ENCODE measurements at places on chromosomes 5 and 9.

- DNase-seq, result no peak
Observed at GRCh38 chr5:57478826-57479225, 3.8 kb downstream of the ACTBL2 start.

- DNase-seq, result no peak
Observed at GRCh38 chr5:61731946-61732314, 399.9 kb downstream of the ZSWIM6 start.

GRCh38 chr5:1419476-1420210 lies 25.6 kb downstream of the SLC6A3 start:
- DNase-seq, result no peak

DNA sequence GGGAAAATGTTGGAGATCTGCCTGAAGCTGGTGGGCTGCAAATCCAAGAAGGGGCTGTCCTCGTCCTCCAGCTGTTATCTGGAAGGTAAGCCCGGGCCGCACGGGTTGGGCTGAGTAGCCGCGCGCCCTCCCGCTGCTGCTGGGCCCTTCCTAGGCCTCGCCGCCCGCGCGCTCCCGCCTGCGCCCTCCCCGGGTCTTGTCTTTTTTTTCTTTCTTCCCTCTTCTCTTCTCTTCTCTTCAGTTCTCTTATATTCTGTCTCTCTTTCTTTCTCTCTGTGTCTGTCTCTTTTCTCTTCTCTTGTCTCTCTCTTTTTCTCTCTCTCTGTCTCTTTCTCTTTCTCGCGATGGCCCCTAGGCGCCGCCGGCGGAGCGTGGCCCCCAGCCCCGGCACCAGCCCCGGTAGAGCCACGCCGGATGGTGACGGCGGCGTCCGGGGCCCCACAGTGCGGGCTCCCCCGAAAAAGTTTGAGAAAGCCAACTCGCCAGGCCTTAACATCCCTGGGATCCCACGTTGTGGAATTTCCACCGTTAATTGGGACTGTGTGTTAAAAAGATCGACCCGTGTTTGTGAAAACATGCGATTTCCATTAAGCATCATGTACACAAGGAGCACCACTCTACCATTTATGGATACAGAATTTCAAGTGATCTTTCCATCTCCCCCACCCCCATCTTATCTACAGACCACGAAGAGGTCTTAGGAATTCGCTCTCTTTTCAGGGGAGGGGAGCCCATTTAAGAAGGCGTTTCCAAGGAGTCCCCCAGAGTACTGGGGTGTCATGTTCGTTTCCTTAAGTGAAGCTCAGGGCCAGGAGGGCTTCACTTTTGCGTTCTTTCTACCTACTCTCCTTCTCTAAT lies 616 bp downstream of the ABL1 start:
- no peak for DNase-seq

GRCh38 chr9:29456940-29457339 lies 1883.7 kb upstream of the C9orf72 start:
- DNase-seq, result no peak

DNA sequence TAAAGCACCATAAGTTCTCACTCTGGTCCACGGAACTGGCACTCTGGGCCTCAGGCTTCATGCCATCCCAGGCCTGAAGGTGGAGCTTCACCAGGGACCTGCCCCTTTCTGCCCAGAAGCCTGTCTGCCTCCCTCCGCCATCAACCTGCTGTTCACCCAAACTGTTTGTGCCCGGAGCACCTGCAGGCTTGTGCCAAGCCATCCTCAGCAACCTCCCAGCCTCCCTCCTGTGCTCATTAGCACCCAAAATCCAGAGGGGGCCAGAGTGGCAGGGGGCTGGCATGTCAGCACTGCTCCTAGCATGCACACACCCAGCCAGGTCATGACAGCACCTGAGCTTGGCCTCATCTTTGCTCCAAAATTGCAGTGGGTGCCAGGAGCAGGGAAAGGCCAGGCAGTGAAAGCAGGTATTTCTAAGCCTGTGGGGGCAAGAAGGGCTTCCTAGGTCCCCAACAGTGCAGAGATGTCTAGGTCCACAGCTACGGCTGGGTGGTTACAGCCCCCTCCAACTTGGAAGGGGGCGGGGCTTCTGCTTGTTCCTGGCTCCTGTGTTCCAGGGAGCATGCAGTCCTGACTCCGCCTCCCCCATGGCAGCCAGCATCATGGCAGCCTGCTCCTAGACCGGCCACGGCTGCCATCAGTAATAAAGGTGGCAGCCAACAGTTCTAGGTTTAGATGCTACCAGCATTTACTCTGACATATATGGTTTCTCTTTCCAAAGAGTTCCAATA lies 85.1 kb downstream of the GIN1 start:
- no peak for DNase-seq

- no peak for DNase-seq
Observed at GRCh38 chr5:14668181-14668591, 3.7 kb downstream of the OTULIN start.

DNA sequence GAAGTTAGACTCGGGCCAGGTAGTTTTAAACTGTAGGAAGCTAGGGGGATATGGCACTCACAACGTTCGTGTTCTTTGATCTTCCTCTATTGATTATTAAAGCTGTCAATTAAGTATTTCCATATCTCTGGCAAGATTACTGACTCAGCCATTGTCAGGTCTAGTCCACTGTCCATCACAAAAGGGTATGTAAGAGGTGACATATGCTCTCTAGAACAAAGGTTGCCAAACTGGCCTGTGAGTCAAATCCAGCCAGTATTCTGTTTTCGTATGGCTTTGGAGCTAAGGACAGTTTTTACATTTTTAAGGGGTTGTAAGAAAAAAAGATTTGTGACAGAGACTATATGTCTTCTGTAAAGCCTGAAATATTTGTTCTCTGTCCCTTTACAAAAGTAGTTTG lies 44.2 kb downstream of the FAXDC2 start:
- no peak for DNase-seq

DNA sequence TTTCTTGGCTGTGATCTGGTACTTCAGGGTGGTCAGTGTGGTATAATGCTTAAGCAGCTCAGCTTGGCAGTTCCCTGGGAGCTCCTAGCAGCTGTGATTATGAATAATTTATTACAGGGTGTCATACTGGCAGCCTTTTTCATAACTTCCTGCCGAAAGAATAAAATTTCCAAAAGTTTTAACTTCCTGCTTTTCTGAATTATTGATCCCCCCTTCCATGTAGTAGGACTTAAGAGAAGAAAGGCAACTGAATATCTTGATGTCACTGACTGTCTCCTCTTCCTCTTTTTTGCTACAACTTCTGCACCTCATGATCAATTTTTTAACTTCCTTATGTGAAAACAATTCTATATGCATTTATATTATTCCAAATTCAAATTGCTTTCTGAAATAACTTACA lies 74.3 kb upstream of the SPEF2 start:
- no peak for DNase-seq

DNA sequence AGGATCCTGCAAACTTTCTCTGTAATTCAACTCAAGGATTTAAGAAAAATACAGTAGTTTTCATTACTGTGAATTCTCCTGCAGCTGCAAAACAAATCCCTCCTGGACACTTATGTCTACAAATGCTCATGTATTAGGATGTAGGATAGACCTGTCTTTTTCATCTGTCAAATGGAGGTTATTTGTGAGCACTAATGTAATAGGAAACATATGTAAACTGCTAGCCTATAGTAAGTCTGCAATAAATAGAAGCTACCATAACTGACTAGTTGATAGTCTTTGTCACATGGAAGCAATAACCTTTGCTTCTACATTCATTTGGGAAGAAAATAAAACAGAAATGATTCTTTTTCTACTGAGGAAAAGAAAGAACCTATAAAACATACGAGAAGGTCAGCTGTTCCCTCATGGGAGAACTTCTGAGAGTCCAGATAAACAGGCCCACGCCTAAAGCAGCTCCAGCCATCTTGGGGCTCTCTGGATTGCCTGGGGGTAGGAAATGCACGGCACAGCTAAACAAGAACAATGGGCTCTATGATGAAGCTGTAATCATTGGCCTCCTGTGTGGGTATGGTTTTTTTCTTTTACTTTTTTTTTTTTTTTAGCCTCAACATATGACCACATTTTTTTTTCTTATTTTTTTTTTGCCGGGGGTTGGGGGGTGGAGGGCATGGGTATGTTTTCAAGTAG lies 6.2 kb downstream of the KCNV2 start:
- no peak for DNase-seq

DNA sequence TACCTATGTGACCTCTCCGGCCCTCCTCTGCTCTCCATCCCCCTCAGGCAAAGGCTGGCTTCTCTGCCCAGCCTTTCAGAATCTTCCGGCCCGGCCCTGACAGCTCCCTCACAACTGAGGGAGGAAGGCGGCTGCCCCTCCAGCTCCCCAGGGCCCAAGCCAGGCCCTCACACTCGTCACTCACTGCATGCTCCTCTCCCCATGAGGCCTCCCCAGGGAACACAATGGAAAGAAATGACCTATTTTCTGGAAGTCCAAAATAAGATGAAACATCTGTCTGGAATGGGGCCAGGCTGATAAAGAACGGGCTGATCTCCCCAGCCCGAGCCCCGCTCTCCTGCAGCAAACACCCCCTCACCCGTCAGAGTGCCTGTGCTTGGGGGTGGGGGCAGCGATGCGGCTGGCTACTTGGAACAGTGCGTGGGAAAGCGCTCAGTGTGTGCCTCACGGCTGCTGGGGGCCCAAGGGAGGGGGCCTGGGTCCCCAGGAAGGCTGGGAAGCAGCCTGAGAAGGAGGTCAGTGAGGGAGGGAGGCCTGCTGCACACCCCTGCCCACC lies 11.3 kb downstream of the PDGFRB start:
- DNase-seq, result no peak

DNA sequence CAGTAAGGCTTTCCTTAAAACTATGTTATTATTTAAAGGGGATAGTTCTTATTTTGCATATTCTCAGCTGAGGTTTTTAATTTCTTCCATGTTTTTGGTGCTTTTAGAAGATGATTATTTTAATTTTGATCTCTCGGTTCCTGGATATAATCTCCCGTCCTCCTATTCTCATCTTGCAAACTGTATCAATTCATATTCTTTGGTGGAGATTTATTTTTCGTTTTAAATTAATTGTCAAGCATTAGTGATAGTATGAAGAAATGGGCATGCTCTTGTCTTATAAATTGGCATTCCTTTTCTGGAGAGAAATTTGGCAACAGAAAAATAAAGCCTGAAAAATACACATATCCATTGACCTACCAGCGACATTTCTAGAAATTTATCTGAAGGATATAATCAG lies 15.5 kb upstream of the GNAQ start:
- DNase-seq, result no peak

DNA sequence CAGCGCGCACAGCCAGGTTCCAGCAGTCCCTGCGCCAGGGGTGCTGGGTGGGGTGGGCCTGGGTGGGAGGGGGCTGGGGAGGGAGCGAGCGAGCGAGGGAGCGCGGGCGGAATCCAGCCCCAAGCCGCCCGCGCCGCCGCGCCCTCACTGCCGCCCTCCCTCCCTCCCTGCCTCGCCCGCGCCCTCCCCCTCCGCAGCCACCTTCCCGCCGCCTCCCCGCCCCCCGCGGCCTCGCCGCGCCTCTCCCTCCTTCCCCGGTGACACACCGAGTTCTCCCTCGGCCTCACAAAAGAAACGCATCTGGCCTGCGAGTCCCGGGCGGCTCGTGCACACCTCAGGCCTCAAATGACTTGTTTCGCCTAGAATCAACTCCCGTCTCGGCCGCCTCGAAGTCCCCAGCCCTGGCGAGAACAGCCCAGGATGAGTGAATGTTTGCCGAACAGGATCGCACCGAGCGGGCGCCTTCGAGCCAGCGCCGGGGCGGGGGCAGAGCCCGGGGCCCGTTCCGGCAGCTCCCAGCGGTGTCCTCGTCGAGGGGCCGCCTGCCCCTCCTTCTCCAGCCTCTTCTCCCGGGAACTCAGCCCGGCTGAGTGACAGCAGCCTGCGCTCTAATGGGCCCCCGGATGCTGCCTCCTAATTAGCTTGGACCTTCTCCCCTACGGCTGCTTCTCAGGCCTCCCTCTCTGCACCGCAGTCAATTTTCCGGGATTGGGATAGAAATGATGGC lies 371 bp upstream of the PITX1 start:
- DNase-seq, result no peak

GRCh38 chr5:135376961-135377624 lies 21.9 kb downstream of the MACROH2A1 start:
- DNase-seq, result no peak

GRCh38 chr9:108953983-108954574 lies 19.9 kb downstream of the ABITRAM start:
- DNase-seq, result no peak

DNA sequence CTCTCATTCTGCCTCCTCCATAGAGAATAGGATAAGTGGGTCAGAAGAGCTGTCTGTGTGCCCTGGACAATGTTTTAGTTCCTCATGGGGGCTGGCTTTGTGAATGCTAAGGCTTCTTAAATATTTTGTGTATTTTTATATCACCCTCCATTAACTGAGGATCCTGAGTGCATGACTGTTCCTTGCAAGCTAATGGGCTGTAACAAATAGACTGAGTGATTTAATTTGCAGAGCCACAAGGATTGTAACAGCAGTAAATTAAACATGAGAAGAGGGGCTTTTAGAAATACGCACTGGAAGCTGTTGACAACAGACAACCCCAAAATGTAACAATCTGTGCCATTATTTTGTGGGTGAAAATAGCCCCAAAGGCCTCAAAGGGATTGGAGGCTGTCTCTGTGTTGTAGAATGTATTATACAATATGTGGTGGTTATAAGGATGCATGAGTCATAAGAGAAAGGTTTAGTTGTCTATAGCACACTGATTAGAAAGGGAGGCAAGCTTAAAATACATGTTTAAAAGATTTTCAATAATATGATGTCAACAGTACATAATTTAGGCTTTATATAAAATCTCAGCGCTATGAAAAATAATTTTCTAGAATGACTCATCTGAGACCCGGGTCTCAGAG lies 152.7 kb upstream of the ACTBL2 start:
- DNase-seq, result no peak

DNA sequence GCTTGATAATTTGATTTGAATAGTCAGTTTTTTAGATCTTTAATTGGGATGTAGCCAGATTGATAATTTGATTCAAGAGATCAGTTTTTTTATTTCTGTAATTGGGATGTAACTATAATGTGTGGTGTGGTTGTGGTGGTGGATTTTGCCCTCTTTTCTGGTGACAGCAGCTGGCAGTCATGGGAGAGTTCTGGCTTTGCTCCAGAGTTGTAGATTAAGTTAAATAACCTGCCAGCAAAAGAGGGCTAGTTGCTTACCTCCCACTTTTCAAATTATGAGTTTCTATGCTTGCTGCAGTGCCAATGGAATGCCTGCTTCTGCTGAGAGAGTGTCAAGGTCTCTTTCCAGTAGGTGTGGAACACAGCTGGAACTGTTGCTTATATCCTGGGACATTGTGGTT lies 315.1 kb downstream of the CCDC171 start:
- DNase-seq, result no peak

DNA sequence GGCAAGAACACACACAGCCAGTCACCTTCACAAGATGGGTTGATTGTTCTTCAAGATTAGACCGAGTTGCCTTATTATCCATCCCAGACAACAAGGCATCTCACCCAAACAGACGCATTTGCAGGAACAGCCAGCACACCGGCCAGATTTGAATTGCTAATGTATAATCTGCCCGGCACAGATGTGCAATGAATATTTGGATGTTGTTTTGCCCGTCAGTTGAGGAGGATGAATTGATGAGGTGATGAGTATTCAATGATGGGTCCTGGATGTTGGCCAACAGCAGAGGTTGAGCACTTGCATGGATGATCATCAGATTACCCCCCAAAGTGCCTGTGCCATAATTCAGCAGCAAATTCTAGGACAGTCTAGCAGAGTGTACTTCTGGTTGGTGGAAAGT lies 20.1 kb downstream of the ALG2 start:
- DNase-seq, result no peak

Data from stimulated activated CD8-positive, alpha-beta memory T cell treated with anti-CD3 and anti-CD28 coated beads, Interleukin-2, amount 100 ng/mL, for 1 hour (primary cell).